Myocyte (in vitro differentiated cells): ENCODE measurements at places on chromosomes 4 and X. TPM values are rescaled to one million over a fixed set of nuclear protein-coding genes. Genes with fewer than 3 reads are reported as not detected.

DNA sequence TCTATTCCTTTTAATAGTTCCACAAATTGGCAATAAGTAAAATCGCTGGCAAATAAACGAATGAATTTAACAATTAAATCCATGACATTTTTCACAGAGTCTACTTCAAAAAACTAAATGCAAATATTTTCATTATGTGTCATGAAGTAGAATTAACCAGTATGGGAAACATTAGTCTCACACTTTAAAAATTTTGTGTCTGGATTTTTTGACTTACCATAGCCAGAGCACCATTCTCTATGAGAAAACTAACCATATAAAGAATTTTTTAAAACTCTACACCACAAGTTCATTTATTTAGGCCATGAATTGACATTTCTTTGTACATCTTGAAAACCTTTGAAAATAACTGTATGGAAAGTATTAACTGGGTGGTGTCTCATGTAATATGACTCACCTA, 41.2 kb downstream of the PRDM5 start:
- no peak for DNase-seq

- no peak for DNase-seq
Measured at GRCh38 chrX:50430917-50431575, 39.6 kb downstream of the DGKK start.

- DNase-seq, result no peak
Measured at GRCh38 chr4:108714880-108715279, 48.0 kb downstream of the ETNPPL start.

DNA sequence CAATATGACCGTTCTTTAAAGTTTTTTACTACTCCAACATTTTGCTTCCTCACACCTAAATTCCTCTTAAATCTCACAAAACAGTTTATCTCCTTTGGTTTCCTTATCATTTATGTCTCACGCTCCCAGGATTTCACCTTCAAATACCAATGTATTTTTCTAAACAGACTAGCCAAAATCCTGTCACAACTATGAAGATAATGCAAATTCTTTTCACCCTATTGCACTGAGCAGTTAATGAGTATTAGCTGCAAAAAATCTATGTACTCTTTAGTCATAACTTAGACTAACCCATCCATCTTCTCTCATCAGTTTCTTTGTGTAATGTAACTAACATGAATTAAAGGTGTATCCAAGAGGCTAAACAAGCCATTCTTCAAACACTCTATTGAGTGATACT, 151.3 kb downstream of the COMMD8 start:
- DNase-seq, result no peak

GRCh38 chrX:72271091-72271788, 5.8 kb downstream of the RPS4X start:
- peak; percentile 5 for DNase-seq

DNA sequence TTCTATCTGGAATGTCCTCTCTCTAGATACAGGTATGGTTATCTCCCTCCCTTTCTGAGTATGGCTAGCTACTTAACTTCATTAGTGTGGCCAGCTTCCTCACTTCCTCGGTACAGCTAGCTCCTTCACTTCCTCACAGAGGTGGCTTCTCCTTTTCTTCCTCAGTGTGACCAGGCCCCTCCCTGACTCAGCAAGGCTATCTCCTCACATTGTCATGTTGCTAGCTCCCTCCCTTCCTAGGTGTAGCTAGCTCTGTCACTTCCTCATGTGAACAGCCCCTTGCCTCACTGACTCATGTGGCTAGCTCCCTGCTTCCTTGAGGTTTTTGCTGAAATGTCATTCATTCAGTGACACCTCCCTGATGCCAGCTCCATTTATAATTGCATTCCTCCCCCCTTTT, 67.3 kb upstream of the DDIT4L start:
- DNase-seq, result no peak

- no peak for DNase-seq
Measured at GRCh38 chr4:25330905-25331808, 18.6 kb downstream of the ZCCHC4 start.

GRCh38 chr4:102625232-102625930, 124.2 kb downstream of the NFKB1 start:
- DNase-seq, result peak; percentile 42

- DNase-seq, result no peak
Measured at GRCh38 chrX:136759968-136760367, 20.8 kb downstream of the ARHGEF6 start.

GRCh38 chrX:18537068-18537467, 111.7 kb downstream of the CDKL5 start:
- DNase-seq, result no peak

DNA sequence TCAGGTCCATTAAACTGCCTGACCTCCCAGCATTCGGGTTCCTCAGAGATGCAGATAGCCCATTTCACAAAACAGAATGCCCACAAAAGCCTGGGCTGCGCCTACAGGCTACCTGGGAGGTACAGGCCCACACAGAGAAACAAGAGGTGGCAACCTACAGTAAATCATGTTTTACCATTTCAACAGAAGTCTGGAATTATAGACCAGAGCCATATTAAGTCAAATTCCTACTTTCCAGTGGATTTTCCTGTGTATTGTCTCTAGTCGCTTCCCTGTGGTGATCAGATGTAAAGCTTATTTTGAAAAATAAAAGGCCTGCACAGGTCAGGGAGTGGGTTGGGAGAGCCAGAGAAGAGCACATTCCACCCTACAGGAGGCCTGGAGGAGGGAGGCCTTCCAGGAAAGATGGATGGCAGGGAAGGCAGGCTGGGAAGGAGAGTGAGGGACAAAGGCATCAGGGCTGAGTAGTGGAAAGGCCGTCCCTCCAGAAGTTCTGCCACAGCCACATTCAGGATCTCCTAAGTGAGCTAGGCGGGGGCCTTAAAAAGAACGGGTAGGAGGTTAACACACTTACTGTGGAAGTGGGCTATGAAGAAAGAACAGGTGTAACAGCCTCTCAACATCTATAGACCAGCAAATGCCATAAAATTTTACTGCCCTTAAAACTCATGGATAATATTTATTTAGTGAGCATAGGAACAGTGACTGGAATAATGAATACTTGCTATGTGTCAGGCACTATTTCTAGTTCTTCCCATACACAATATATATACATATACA, 19.0 kb upstream of the USO1 start:
- DNase-seq, result no peak

GRCh38 chrX:115067812-115068211, 50.4 kb upstream of the IL13RA2 start:
- DNase-seq, result no peak

DNA sequence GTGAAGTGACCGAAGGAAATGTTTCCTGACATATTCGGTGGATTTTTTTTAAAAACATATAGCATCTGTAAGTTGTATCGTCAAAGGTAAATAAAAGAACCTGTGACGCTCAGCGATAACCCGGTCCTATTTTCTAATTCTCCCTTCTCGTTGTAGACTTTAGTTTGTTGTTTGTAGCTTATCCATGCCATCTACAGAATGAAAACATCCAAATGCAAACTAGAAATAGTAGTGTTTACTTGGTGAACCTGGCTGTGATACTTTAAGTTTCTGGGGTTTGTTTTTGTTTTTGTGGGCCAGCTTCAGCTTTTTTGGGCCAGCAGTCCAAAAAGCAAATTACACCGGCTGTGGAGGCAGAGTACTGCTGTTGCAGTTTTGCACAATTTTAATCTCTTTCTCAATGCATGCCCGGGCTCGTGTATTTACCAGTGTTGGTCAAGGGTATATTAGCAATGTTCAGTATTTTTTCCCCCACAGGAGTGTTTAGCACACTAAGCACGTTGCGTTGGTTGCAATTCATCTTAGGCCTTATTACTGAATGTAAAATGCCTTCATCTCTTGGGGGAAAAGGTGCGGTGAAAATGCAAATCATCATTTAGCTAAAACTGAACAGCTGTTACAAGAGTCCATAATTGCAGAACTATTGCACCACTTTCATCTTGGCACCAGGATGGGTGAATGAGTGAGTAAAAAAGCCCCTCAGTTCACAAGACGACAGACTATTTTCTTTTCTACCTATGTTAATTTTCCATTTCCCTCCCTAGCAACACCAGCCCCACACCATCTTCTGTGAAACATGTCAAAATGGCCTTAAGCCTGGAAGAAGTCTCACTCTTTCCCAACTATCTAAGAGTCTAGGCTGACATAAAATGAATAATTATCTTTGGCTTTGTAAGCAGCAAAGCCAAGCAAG, 1.7 kb upstream of the CNOT6L start:
- peak; percentile 6 for DNase-seq

GRCh38 chrX:71619193-71619592, 882 bp upstream of the CXCR3 start:
- no peak for DNase-seq

GRCh38 chrX:29935455-29935854, 279.9 kb upstream of the MAGEB2 start:
- no peak for DNase-seq

DNA sequence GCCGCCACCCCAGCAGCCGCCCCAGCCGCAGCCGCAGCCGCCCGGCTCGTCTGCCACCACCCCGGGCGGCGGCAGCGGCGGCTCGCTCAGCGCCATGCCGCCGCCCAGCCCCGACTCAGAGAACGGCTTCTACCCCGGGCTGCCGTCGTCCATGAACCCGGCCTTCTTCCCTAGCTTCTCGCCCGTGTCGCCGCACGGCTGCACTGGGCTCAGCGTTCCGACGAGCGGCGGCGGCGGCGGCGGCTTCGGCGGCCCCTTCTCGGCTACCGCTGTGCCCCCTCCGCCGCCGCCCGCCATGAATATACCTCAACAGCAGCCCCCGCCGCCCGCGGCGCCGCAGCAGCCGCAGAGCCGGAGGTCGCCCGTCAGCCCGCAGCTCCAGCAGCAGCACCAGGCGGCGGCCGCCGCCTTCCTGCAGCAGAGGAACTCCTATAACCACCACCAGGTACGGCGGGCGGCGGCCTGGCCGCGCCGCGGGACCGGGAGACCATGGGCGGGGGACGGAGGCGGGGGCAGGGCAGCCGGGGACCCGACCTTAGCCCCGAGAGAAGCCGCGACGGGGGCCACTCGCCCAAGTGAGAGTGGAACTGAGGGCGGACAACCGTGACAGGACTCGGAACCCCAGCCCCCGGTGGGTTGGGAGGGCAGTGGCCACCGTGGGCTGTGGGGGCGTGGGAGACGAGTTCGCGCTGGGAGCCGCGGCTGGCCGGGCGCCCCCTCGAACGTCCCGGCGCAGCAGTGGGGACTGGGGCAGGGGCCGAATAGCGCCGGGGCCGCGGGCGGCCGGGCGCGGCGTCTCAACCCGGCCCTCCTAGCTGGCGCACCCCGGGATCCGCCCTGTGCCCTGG, 1.8 kb downstream of the CPEB2 start:
- peak; percentile 24 for DNase-seq

- no peak for DNase-seq
Measured at GRCh38 chrX:112857478-112857878, 16.8 kb upstream of the AMOT start.

DNA sequence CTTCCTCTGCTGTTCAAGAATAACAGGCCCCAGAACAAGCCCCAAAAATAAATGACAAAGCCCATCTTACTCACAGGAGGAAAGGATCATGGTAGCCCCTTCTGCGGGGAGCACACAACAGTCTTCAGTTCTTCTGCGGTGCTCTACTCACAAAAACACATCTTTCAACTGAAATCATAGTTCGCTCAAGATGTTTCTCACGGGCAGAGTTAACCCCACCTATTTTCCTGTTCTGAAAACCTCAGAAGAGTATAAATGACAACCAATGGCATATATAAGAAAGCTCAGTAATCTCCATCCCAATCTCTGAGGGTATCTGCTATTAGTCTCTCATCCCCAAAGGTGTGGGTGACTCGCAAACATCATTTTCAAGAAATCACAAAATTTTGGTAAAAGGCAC, at the start of gene TXK:
Gene TXK, minus strand, starts transcription at position 170 of the 400 bp plus-strand sequence. Its CDS starts 80 bp downstream, at position 90.
- no peak for DNase-seq

DNA sequence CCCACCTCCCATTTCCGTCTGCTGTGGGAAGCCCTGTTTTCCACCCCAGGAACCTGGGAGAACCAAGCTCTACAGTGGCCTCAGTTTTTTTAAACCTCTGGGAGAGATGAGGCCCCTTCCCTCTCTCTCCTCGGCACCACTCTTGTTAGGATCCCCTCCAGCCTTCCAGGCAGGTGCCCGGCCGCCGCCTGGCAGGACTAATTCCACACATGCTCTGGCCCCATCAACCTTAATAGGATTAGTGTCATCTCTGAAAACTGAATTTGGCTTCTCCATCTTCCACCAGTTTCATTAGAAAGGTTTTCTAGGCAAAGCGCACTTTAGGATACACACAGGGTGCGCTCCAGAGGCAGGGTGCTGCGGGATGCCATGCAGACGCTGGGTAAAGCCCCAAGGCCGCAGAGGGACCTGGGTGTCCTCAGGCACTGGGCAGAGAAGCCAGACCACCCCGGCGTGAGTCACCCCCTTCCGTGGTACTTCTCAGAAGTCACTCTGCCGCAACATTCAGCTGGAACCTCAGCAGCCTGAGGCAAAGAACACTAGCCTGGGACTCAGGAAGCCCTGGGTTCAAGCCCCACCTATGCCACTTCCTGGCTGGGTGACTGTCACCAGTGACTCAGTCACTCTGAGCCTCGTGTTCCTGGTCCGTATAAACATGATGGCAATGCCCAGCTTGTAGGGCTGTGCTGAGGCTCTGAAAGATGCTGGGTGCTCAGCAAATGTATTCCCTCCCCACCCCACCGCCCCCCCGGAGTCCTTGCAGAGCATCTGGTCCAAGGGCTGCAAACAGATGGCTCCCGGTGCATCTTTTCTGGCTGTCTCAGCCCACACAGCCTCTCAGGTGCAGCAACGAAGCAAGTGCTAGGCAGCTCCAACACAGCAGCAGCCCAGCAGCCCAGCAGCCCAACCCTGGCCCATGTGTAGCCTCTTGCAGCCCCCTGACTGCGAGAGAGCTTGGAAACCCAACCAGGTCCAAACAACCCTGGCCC, 29.1 kb downstream of the PPP2R2C start:
- DNase-seq, result no peak

GRCh38 chrX:80513625-80514024, 93.4 kb downstream of the TENT5D start:
- no peak for DNase-seq

DNA sequence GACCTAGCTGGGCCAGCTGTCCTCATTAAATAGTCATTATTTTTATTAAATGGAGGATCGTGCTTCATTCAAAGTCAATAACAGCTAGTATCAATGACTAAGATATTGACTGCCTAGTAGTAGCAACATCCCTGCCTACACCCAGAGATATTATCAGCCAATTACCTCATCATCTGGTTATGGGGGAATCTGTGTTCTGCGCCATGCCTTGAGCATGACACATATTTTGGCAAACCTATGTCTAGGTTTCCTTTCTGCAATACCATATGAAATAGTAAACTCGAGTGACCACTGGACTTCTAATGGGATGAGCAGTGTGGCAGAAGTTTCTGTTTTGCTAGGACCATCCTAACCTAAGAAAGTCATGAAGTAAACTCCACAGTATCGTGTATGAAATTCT, 50.0 kb upstream of the AADAT start:
- DNase-seq, result peak; percentile 20

FAM9C gene
- total RNA-seq, result 0.40 and 6.3 TPM in 2 replicates

DMRTC1B gene
- total RNA-seq, result not detected in 2 replicates

SSX4 gene
- total RNA-seq, result 0.64 and 0.78 TPM in 2 replicates

TCEAL2 gene
- not detected in 2 replicates for total RNA-seq

HS6ST2 gene
- total RNA-seq, result 0.32 TPM in 1 of 2 replicates, not detected in the other

PWWP3B gene
- total RNA-seq, result 37.8 and 39.5 TPM in 2 replicates

CPZ gene
- 22.5 and 31.3 TPM in 2 replicates for total RNA-seq

GAGE12H gene
- total RNA-seq, result not detected in 2 replicates
